Fibroblast of villous mesenchyme (primary cell): ENCODE measurements at places on chromosomes 5 and 9. TPM values are rescaled to one million over a fixed set of nuclear protein-coding genes. Genes with fewer than 3 reads are reported as not detected.

The MACROH2A1 gene
- total RNA-seq = 161 and 171 TPM in 2 replicates

The CNTNAP3B gene
- under 0.01 and 0.97 TPM in 2 replicates for total RNA-seq

The PTCH1 gene
- 1.7 and 2.9 TPM in 2 replicates for total RNA-seq

The SPATA31E1 gene
- not detected in 2 replicates for total RNA-seq

The PDZD2 gene
- total RNA-seq = 0.97 and 2.6 TPM in 2 replicates

DNA sequence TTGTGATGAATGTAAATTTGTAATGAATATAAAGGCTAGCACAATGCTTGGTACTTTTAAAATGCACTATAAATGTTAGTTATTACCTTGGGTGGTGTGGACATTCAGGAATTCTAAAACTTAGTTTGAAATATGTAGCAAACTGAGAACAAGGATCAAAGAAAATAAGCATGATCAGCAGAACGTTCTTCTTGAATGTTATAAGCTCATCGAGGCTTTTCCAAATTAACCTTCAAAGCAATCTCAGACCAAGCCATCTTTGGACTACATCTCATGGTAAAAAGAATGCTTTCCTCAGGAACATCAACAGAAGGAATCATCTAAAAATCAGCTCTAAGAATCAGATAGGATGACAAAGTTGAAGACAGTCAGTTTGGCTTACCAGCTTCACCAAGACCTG is 146.3 kb downstream of the SLIT3 start:
- DNase-seq = no peak

DNA sequence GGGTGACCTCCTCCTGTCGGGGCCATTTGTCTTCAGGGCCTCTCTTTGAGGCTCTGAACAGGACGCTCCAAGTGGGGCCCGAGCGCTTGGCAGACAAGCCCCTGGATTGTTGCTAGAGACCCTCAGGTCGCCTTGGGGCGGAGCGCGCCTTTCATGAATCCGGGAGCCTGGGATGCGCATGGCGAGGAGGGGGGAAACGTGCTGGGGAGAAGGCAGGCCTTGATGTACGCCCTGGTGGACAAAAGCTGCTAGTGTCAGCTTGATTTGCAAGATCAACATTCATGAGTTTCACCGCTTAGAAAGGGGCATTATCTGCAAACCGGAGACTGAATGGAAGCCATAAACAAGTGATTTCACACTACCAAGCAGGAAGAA is 226.3 kb downstream of the SMARCA2 start:
- DNase-seq = no peak

DNA sequence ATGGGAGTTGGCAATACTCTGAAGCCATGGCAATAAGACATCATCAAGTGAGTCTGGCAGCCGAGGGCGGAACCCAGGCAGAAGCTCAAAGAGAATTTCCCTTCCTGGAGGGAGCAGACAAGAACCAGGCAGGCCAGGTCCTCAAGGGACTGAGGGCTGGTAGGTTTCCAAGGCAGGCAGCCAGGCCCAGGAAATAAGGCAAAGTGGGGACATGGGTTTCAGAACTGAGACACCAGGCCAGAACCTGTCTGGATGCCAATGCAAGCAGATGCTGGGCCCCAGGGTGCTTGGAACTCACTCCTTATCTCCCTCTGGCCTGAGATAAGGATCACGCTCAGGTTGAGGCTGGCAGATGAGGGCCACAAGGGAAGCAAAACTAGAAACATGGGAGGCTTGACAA is 8.9 kb downstream of the TSSK1B start:
- no peak for DNase-seq

GRCh38 chr5:130216286-130216685 is 312.0 kb downstream of the CHSY3 start:
- no peak for DNase-seq

DNA sequence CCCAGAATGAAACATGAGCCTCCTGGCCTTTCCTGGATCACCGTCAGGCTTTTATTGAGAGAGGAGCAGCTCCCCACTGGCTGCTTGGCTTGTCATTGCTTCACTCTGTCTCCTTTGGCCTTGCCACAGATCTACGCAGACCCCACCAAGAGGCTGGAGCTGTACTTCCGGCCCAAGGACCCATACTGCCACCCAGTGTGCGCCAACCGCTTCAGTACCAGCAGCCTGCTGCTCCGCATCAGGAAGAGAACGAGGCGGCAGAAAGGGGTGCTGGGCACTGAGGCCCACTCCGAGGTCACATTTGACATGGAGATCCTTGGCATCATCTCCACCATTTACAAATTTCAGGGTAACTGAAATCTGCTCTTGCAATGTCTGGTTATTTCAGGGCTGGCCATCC is 11.2 kb downstream of the GTF3C5 start:
- no peak for DNase-seq

DNA sequence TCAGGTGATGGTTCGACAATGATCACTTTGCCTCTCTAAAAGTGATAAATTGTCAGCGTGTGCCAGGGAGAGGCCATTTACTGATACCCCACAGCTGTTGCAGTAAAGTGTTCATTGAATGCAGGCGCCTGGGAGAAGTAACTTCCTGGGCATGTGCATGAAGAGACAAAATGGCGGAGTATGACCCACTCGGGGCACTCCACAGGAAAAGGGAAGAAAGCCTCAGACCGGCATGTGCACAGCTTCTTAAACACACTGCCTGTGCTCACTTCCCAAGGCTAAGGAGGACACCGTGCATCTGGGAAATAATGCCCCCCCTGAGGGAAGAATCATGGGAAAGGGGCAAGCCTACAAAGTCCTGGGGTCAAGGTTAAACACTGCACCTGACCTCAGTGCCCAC is 329.5 kb downstream of the ICE1 start:
- no peak for DNase-seq

DNA sequence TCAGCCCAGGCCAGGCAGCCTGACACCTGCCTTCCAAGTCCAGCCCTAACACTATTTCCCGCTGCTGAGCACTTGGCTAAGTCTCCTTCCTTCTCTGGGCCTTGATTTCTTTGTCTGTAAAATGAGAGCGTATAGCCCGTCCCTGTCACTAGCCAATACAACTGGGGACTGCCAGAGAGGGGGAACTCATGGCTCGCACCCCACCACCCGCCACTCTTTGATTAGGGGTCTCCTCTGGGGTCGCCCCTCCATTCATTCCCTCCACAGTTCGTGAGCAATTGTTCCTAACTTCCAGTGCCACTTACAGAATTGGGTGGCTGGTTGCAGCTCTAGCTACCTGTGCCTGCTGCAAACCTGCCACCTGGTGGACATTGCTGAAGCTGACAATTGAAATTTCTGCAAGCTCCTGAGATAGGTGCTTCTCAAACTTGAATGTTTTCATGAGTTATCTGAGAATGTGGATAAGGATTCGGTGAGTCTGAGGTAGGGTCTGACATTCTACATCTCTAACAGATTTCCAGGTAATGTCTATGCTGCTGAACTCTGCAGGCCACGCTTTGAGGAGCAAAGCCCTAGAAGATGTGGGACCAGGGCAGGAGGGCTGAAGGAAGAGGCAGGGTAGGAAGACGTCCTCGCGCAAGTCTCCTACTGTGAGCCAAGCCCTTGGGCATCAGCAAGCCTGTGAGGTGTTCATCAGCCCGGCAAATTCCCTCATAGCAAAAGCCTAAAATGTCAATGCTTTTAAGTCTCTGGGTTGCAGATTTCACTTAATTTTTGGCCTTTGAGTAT is 13.3 kb upstream of the RECK start:
- DNase-seq = peak; percentile 76
